Activated T-helper 1 cell treated with Interleukin-2 at 50 U/mL for 16 hours (primary cell): ENCODE measurements at places on chromosomes 1 and 21.

DNA sequence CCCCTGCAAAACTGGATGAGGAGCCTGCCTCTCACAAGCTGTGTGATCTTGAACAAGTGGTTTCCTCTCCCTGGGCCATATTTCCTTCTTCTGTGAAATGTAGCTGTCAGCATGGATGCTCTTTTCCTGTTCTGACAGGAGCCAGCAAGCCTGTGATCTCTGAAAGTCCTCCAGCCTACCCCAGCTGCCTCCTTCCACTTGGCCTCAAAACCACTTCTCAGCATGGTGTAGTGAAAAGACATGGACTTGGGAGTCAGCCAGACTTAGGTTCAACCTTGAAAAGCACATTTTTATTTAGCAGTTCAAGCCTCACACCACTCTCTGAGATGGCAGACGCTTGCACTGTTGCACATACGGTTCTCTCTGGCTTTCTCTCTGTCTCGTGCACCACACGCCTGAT lies 292.9 kb upstream of the DUSP10 start:
- DNase-seq = no peak

DNA sequence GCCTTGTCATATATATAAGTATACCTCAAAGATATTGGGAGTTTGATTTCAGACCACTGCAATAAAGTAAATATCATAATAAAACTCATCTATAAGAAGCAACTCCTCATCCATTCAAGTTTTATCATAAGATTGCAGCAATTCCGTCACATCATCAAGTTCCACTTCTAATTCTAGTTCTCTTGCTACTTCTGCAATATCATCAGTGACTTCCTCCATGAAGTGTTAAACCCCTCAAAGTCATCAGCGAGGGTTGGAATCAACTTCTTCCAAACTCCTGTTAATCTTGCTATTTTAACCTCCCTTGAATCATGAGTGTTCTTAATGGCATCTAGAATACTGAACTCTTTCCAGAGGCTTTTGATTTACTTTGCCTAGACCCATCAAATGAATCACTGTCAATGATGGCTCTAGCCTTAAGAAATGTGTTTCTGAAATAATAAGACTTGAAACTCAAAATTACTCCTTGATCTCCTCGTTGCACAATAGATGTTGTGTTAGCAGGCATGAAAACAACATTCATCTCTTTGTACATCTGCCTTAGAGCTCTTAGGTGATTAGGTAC lies 88.3 kb downstream of the RPE65 start:
- no peak for DNase-seq

DNA sequence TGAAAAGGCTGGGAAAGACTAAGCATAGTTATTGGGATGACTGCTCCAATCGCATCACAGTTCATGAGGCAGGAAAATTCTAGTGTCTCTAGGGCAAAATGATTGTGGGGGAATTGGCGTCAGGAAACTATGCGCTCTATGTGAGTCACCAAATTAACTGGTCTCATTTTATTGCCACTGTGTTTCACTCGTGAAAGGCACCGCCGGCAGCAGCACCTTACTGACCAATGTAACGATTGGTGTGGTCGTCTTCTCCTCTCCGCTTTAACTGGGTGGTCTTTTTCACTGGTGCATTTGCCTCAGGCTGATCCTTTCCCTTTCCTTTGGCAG lies 83.5 kb downstream of the SPAG17 start:
- no peak for DNase-seq

DNA sequence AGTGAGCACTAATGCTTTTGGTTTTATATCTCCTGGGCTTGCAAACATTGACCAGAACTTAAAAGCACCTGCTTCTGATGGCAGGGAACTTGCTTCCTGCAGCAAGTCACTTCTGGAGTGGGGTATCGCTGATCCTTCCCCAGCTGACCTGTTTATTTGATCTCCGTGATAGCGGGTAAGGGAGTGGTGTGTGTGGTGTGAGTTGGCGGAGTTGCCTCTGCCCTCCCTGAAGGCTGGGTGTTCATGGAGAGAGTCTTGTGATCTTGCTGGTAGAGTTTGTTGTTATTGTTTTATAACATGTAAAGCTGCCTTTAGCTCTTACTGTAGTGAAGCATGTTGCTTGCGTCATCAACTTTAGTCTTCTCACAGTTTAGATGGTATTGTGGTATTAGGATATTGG lies 3.9 kb downstream of the MFN2 start:
- DNase-seq = no peak

- DNase-seq = no peak
These were observed 98.4 kb upstream of the TNR start for GRCh38 chr1:175841738-175842187.

GRCh38 chr1:200275816-200276453 lies 133.9 kb downstream of the ZNF281 start:
- no peak for DNase-seq

- DNase-seq = no peak
These were observed 68.1 kb upstream of the EXO1 start for GRCh38 chr1:241779897-241780296.

DNA sequence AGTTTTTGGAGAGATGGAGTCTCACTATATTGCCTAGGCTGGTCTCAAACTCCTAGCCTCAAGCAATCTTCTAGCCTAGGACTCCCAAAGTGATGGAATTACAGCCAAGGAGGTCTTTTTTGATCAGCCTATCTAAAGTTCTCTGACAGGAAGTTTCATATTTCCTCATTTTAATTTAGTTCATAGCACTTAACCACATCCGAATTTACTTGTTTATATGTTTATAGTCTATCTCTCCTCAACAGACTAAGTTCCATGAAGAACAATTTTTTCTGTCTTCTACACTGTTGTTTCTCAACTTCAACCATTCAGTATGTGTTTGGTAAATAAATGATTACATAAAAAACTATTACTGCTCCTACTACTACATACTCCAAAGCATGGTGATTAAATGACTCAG lies 47.9 kb downstream of the GON4L start:
- DNase-seq = no peak

DNA sequence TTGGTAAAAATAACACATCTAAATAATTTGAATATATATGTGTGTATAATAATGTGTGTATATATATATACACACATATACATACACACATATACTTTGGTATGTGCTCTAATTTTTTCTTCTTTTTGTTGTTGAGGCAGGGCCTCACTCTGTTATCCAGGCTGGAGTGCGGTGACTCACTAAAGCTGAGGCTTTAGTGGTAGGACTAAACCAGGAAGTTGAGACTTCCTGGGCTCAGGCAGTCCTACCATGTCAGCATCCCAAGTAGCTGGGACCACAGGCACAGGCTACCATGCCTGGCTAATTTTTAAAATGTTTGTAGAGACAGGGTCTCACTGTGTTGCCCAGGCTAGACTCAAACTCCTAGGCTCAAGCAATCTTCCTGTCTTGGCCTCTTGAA lies 46.7 kb upstream of the CXADR start:
- no peak for DNase-seq
